ENCODE measurements at places on chromosomes 16 and 17.

- no peak for DNase-seq
Measured at GRCh38 chr16:75317101-75317522, 65.7 kb upstream of the BCAR1 start.

DNA sequence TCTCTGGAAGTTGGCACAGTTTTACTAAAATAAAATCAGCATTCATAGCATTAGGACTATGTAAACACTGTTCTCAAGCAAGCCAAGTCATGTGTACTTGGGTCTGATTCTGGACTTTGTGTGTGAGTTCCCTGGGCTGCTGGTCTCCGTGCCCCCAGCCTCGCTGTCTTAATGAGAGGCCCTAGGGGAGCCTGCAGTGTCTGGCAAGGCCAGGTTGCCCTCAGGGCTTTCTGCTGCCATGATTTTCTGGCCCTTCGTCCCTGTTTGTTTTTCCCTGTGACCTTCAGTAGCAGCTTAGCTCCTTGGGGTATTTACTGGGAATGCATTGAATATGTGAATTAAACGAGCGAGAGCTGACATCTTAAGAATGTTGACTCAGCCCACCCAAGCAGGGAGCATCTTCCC, 161.8 kb downstream of the RPTOR start:
- DNase-seq: no peak

- DNase-seq: no peak
Measured at GRCh38 chr17:72528683-72529082, 407.9 kb downstream of the SOX9 start.

DNA sequence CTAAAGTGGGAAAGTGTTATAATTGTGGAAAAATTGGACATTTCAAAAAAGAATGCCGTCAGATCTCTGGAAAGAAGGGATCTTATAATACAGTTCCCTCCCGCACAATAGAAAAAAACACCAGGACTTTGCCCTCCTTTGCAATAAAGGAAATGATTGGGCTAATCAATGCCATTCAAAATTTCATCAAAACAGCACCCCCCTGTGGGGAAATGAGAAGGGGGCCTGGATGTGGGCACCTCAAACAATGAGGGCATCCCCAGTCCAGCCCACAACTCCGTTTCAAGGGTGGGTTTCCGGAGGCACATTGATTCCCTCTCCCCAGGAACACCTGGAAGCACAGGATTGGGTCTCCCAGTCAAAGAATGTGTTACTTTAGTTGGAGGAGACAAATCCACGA, 26.1 kb downstream of the CD300LG start:
- no peak for DNase-seq

DNA sequence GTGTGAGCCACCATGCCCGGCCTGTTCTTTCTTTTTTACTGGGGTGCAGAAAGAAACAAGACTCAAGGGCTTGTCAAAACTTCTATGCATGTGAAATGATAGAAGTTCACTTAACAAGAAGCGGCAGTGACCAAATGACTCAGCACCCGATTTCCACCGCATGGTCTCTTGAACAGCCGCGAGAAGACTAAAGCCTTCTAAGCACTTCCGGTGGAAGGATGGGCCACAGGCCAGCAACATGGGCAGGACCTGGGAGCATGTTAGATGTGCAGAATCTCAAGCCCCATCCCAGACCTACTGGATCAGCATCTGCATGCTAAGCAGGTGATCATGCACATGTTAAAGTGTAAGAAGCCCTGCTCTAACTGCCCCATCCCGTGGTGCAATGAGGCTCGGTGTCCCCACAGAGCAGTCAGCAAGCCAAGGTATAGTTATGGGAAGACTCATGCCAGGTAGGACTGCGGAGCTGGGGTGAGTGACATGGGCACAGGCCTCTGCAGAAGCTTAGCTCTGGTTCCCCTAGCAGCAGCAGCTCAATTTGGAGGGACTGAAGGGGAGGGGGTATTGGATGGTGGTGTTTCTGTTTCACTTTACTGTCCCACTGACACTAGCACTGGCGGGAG, 88.5 kb upstream of the HNF1B start:
- no peak for DNase-seq

- no peak for DNase-seq
Measured at GRCh38 chr17:80475910-80476876, at the start of gene NPTX1. Gene NPTX1 (minus strand): TSS chr17:80476607. CDS start chr17:80476446, 161 bp downstream.

GRCh38 chr16:74249254-74249653, 47.4 kb upstream of the PSMD7 start:
- no peak for DNase-seq

DNA sequence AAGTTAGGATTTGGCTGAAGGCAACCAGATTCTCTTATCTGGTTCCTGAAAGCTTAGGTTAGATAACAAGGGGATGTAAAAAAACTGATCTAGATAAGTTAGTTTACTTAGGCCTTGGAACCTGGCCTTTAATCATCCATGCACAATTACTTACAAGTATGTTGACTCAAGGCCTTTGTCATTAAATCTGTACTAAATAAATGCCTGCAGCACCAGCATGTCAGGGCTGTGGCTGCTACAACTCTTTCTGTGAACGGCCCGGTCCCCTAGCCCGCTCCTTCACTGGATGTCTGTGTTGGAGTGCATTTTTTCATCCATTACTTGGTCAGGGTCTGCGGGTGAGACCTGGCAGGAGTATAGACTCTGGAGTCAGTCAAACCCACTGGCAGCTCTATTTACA, 48.4 kb upstream of the ALDH3A1 start:
- DNase-seq: no peak

DNA sequence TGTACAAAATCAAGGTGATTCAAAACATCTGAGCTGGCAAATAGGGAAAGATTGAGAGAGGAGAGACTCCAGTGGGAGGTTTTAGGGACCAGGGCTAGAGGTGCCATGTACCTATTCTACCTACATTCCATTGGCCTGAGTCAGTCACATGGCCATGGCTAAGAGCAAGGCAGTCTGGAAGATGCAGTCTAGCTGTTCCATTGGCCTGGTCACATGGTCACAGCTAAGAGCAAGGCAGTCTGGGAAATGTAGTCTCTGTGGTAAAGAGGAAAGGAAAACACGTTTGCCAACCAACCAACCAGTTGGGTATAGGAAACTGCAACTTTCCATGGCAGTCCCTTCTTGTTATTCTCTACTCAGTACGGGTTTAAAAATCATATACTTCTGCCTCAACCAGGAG, 369.1 kb downstream of the XYLT1 start:
- DNase-seq: no peak

DNA sequence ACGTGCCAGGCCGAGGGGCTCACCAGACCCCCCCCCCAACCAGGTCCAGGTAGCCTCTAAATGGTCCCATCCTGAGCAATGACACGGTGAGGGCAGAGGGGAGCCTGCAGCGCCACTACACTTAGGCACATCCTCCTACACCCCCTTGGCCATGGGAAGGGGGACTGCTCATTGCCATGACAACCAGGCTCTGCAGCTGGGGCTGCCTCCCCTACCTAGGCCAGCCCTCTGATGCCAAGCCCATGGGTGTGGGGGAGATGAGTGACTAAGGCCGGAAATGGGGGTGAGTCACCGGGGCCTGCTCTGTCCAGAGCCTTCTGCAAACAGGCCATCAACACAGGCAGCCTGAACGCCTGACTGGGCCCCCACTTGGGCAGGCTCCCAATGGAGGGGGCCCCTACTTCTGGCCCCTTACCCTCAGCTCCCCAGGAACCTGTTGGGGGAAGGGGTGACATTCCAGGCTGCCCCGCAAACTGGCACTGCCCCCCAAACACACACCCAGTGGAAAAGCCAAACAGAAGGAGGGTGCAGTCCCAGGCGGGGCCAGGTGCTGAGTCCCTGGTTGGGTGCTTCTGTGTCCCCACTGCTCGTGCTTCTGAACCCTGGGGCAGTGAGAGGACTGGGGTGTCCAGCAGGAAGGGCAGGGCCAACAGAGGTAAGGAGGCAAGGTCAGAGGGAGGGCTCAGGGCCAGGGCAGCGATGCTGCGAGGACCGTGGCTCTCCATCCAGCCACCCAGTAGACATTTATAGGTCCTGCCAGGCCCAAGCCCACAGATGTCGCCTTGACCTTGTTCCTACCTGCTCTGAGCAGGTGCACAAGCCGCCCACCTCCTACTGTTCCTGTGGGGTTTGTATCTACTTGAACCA, 8.2 kb downstream of the PLCD3 start:
- DNase-seq: no peak

GRCh38 chr17:79262624-79263023, 188.0 kb downstream of the ENGASE start:
- no peak for DNase-seq

- peak; percentile 24 for DNase-seq
Measured at GRCh38 chr17:16987830-16988601, 16.1 kb upstream of the TNFRSF13B start.

- no peak for DNase-seq
Measured at GRCh38 chr16:67028167-67028695, 718 bp upstream of the CBFB start.

DNA sequence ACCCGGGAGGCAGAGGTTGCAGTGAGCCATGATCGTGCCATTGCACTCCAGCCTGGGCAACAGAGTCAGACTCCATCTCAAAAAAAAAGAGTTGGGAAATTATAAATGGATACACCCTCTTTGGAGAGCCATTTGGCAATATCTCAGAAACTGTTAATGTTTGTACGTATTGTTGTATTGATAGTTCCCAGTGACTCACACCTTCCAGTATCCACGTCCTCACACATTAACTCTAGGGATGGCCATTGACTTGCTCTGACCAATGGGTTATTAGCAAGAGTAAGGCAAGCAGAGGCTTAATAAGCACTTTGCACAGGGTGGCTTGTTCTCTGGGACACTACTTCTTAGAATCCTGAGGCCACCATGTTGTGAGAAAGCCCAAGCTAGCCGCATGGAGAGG, 107.6 kb upstream of the LHX1 start:
- no peak for DNase-seq

- DNase-seq: no peak
Measured at GRCh38 chr17:3335876-3336275, 37.7 kb upstream of the OR3A1 start.

GRCh38 chr17:80413771-80414507, 1.0 kb upstream of the ENDOV start:
- DNase-seq: no peak

GRCh38 chr17:72832306-72832705, 260.2 kb downstream of the SLC39A11 start:
- DNase-seq: no peak

DNA sequence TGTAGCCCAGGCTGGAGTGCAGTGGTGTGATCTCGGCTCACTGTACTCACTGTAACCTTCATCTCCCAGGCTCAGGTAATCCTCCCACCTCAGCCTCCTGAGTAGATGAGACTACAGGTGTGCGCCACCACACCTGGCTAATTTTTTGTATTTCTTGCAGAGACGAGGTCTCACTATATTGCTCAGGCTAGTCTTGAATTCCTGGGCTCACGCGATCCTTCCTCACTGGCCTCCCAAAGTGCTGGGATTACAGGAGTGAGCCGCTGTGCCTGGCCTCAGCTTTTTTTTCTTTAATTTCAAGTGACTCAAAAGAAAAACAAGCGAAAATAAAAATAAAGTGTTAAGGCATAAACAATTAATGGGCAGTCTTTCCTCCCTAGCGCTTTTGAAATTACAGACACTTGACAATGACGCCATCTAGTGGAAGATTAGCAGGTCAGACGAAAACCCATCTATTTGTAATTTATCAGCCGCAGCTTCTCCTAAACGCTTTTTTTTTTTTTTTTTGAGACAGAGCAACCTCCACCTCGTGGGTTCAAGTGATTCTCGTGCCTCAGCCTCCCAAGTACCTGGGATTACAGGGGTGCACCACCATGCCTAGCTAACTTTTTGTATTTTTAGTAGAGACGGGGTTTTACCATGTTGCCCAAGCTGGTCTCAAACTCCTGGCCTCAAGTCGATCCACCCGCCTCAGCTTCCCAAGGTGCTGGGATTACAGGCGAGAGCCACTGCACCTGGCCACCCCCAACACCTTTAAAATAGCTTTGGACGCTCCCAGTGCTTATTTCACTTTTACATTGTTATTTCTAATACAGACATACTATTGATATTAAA, 28.1 kb upstream of the PECAM1 start:
- DNase-seq: no peak

- no peak for DNase-seq
Measured at GRCh38 chr17:55154101-55154500, 110.7 kb upstream of the HLF start.

DNA sequence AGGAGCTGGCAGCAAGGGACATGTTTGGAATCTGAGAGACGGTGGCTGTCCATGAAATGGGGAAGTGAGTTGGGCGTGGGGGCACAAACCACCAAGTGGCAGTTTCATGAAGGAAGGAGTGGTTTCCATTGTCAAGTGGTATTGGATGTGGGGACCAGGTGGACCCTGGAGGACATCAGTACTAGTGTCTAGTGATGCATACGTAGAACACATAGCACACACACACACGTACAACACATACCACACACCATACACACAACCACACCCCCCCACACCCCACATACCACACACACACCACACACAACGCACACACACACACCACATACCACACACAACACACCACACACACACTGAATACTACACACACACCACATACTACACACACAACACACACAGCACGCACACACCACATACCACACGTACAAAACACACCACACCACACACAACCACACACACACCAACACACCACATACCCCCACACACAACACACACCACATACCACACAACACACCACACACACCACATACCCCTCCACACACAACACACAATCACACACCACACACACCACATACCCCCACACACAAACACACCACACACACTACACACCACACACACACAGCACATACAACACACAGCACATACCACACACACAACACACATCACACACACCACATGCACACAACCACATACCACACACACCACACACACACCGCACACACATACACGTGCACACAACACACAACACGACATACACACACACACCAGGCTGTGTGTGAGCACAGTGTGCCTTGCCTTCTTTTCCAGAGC, 41.1 kb upstream of the GSE1 start:
- DNase-seq: no peak

DNA sequence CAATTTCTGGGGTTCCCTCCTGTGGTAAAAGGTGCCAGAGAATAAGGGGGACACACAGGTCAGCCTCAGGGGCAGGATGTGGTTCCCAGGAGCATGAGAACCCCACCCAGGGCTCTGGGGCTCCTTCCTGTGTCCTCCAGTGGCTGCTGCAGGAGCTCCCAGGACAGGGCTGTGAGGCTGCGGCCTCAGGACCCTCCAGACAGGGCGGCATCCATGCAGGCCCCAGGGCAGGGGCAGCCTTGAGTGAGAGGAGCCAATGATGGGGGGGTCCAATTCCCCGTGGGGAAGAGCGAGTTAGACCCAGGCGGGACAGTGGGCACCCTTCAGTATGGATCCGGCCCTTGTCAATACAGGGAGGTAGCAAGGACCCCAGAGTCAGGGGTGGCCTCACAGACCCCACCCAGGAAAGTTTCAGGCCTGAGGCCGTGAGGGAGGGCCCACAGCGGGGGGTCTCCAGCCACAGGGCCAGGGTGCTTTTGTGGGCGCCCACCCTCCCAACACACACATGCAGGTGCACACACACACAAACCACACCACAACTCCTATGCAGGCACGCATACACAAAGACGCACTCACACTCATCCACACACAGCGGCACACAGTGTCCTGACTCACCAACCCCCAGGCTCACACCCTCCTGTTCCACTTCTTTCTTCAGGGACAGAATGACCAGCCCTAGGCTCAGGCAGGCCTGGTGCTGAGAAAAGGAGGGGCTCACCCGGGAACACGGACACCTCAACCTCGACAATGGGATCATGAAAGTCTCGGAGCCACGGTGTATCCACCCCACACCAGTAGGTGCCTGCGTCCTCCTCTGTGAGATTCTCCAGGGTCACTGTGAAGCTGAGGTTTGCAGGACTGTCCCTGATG, 1.8 kb downstream of the CD300C start:
- DNase-seq: no peak
